ENCODE measurements at places on chromosomes 2 and 18.

DNA sequence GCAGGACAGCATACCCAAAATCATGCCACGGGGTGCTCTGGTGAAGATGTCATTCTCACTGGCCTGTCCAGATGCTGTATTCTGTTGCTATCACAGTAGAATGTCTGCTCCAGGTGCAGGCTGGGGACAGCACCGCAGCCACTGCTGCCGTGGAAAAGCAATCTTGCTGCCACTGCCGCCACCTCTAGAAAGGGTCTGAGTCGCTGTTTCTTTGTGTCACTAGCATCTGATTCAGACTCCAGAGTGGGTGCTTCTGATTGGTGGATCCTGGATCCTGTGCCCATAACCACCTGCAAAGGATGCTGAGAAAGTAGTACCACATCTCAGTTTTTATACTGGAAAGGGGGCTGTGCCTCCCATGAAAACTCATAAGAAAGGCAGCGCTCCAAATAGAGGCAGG, 45.3 kb upstream of the CTLA4 start:
- no peak for DNase-seq

- DNase-seq: peak; percentile 40
Observed at GRCh38 chr2:46776687-46777327, 138.8 kb downstream of the MCFD2 start.

- no peak for DNase-seq
Observed at GRCh38 chr2:196159221-196159892, 12.0 kb downstream of the STK17B start.

GRCh38 chr2:181977661-181978350, 7.8 kb upstream of the PPP1R1C start:
- DNase-seq: no peak

GRCh38 chr18:10142056-10142455, 228.2 kb downstream of the VAPA start:
- no peak for DNase-seq

GRCh38 chr18:39776766-39777165, 2178.3 kb upstream of the PIK3C3 start:
- DNase-seq: no peak

GRCh38 chr2:129001926-129002325, 683.3 kb upstream of the HS6ST1 start:
- DNase-seq: no peak

DNA sequence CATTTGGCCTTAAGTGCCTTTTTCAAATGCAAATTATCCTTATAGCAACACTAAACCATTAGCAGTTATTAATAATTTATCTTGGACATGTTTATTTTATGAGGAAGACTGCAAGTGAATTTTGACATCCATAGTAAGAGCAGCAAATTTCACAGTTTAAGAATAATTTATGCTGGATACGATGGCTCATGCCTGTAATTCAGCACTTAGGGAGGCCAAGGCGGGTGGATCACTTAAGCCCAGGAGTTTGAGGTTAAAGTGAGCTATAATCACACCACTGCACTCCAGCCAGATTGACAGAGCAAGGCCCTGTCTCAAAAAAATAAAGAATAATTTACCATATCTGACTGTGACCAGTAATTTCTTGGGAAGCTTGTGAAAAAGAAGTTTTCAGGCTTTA, 286.2 kb downstream of the TMX3 start:
- no peak for DNase-seq

- DNase-seq: peak; percentile 39
Observed at GRCh38 chr2:38665854-38666555, at the start of gene GALM. Gene GALM, plus strand, starts transcription at chr2:38666114. Its CDS starts 48 bp downstream, at chr2:38666162.

DNA sequence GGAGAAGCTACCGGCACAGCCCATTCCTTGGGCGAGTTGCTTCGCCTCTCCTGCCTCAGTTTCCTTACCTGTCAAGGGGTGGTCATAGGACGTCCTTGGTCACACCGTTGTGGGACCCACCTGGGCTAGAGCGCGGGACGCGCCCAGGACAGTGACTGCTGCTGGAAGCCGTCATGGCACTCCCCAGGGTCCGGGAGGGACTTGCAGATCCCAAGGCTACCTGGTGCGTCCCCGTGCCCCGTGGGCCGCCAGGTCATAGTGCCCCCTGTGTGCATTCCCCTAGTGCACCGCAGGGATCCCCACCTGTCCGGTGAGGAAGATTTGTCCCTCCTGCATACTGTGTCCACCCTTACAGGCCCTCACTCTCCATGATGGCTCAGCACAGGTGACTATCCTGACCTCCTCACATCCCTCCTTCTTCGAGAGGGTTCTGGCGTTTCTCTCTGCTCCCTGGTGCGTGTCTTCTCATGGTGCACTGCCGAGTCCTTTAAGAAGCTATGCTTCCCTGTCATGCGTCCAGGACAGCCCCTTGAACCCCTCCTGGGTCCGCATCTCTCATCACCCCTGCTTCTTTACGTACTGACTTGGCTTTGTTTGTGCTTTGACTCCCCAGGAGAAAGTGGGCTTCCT, 886 bp upstream of the STK25 start:
- no peak for DNase-seq

DNA sequence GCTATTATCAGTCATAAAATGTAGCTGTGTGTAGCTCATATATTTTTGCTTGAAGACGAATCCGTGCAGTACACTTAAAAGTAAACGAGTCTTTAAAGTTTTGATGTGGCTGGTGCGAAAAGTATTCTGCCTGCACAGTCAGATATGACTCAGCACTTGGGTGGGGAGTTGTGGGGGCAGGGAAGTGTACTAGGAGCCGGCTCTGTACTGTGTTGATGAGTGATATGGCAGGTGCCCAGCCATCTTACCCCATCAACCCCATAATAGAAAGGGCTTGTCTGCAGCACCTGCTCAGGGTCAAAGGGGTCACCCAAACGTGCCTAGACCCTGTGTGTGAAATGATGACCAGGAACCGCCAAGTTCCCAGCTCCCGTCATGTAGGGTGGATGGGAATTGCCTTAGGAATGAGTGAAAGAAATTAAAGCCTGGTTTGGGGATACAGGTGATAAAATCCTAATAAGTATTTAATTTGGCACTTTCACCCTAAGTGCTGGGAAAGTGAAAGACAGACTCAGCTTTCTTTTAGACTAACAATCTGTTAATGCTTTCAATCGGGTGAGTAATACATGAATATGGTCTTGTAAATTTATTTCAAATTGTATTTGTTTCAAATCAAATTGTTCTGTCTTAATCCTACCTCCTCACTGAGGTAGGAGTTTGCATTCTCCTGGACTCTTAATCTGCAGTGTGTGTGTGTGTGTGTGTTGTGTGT, 48.0 kb downstream of the BCL2L11 start:
- peak; percentile 52 for DNase-seq

DNA sequence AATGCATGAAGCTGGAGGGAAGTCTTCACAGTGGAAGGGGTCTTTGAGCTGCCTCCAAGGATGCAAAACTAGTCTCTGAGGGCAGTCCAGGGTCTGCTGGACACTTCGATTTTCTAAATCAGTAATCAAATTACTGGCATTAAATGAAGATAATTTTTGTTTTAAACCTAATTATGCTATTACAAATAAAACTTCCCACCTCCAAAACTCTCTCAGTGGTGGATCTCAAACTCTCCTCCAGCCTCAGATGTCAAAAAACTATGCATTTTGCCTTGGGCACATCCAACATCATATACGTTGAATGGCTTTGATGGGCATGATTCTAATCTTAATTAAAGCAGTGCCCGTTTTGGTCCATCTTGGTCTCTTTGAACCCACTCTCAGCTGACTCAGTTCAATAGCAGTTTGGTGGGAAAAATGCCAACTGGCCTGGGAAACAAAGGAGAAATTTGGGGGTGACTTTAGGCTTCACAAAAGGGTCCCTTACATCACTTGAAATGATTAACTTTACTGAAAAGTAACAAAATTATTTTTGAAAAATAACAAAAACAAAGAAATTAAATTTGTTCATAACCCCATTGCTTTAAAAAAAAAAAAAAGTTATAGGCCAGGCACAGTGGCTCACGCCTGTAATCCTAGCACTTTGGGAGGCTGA, 5.9 kb upstream of the MYCN start:
- DNase-seq: no peak

- no peak for DNase-seq
Observed at GRCh38 chr2:229930656-229931055, 8.4 kb downstream of the FBXO36 start.

- no peak for DNase-seq
Observed at GRCh38 chr2:169845016-169845415, 17.8 kb downstream of the UBR3 start.

DNA sequence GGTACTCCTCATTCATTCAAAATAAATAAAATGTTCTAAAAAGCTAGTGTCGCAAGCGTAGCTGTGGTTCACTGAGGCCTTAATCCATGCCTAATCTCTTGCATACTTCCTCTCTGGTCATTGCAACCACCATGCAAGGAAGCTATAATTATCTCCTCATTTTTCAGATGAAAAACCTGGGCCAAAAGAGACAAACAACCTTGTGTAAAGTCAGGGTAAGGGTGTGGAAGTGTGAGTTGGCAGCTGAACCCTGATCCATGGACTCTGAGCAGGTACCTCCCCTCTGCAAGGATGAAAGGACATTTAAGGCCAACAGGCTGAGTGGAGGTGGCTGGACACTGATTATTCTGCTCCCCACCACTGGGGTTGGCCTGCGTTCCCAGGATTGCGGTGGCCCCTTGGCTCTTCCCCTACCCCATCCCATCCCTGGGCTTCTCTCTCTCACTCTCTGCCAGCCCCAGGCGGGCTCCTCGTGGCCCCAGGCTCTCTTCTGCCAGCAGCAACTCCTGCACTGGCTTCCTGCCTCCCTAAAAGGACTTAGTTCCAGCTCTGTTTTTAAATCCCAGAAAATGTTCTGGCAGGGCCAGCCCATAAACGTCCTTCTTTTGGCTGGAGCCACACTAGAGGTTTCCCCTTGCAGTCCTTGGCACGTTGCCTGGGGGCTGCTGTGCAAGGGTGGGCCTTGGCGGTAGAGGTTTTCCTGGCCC, 72.0 kb upstream of the AFF3 start:
- no peak for DNase-seq

GRCh38 chr2:25374411-25374810, 32.7 kb upstream of the DNMT3A start:
- DNase-seq: no peak

DNA sequence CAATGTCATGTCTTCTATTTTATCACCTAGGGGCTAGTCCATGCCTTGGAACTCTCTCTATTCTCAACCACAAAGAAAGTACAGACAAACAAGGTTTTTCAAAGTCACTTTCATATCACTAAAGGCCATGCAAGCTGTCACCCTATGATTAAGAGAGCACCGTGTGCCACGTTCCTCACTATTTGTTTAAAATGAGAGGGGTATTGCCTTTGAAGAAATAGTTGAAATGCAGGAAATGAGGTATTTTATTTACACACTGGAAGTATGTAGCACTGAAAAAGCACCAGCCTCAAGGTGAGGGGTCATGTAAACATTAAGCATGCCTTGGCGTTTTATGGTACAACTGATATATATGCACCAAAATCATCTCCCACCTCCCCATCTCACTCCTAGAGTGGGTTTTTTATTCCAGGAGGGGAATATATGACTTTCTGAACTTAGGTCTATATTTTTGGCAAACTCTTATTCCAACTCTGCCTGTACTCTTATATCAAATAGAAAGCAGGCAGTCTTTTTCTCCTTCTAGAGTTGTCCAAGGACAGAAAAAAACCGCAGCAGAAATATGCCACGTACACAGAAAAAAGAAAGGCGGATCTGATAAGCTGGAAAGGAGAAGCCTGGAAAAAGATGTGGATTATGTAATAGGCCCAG, 53.5 kb downstream of the VSNL1 start:
- DNase-seq: no peak

- DNase-seq: no peak
Observed at GRCh38 chr2:11043245-11043644, 112.0 kb upstream of the SLC66A3 start.

DNA sequence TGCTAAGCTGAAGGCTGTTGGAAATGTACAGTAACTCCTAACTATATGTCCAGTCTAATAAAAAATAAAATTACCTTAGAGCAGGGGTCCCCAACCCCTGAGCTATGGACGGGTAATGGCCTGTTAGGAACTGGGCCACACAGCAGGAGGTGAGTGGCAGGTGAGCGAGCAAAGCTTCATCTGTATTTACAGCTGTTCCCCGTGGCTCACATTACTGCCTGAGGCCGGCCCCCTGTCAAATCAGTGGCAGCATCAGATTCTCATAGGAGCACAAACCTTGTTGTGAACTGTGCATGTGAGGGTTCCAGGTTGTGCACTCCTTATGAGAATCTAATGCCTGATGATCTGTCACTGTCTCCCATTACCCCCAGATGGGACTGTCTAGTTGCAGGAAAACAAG, 73.1 kb upstream of the CXCR4 start:
- DNase-seq: no peak

DNA sequence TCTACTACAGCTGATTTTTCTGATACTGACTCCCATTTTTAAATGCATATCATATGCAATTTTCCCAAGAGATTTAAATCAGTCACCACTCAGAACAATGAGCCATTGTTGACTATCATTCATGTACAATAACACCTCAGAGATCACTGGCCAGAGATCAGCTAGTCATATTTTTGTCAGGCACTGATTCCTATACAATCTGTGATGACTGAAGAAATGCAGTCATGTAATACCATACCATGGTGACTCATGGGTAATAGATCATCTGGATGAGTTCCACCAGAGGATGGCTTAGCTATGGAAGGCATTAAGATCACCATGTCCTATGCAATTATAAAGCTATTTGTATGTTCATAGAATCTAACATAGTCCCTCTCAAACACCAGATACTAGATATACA, 285.7 kb upstream of the DCC start:
- no peak for DNase-seq

DNA sequence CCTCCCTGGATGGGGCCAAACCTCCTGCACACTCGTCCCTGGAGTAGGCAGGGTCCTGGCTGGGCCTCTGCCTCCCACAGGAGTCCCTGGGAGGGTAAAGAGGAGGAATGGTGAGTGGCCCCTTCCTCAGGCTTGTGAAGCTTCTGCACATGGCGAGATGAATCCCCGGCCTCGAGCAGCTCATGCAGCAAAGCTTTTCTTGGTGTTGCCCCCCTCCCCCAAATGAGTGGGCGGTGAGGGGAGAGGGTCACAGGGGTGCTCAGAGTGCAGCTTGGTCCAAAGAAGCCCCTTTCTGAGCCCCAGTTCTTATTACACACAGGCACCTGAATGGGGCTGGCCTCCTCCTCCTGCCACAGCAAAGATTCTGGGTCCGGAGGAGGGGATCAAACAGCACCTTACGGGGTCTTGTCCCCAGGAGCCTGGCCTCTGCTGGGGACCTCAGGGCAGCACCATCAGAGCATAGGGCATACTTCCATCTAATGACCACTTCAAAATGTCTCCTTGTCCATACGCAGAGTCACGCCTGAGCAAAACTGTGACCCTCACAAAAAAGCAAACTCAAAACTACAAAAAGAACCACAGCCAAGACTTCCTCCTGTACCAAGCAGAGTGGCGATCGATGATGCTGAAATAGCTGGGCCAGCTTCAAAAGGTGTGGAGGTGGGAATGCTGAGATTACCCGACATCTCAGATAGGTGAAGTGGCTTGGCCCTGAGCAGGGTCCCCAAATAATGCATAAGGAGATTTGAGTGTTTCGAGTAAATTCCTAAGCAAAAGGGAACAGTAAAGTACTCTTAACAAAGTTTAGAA, 148.4 kb upstream of the TWIST2 start:
- DNase-seq: no peak

GRCh38 chr2:61575447-61575859, 37.3 kb upstream of the XPO1 start:
- no peak for DNase-seq
